ENCODE measurements at places on chromosomes 7 and 10.

DNA sequence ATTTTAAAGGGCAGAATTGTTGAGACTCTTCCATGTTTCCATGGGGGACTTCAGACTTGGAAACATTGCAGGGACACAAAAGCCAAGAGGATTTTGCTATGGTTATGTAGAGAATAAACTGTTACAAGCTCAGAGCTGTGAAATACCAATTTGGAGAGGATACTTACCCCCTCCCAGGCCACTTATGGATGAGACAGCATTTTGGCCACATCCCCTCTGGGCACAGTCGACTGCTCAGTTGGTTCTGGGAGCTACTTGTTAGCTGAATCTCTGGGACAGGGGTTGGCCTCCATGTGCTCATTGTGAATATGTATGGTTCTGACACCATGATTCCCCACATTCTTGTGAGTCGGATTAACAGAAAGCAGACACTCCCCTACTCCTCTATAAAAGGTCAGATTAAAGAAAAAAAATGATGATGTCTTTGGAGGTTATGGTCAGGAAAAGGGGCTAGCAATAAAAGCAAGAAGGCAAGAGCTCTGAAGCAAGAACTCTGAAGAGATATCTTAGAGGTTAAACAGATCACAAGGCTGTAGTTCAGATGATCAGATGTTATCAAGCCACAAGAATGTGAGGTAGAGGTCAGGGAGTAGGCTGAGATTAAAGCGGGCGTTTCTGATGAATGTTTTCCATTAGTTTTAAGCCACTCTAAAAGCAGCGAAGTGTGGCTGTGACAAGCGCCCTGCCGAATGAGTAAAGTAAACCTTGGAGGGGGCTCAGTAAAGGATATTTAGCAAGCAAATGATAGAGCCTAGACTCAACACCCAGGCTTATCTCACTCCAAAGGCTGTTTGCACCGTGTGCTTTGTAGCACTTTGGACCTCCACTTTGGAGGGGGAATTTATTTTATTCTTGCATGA lies 17.2 kb downstream of the STAMBPL1 start:
- no peak for DNase-seq

DNA sequence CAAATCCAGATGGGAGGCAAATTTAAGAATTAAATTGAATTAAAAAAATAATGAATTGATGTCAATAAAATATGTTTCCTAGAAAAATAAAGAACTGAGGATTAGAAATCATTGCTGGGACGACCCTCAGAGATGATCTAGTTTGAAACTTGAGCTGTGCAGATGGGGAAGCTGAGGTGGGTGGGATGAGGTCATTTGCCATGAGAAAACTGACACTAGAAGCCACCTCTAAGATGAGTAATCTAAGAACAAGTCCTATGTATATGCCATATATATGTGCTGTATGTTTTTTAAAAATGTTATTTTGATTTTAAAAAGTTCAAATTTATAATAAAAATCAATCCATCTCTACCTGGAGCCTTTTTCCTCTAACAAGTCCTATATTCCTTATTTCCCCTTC lies 135.7 kb downstream of the RSU1 start:
- DNase-seq = no peak

DNA sequence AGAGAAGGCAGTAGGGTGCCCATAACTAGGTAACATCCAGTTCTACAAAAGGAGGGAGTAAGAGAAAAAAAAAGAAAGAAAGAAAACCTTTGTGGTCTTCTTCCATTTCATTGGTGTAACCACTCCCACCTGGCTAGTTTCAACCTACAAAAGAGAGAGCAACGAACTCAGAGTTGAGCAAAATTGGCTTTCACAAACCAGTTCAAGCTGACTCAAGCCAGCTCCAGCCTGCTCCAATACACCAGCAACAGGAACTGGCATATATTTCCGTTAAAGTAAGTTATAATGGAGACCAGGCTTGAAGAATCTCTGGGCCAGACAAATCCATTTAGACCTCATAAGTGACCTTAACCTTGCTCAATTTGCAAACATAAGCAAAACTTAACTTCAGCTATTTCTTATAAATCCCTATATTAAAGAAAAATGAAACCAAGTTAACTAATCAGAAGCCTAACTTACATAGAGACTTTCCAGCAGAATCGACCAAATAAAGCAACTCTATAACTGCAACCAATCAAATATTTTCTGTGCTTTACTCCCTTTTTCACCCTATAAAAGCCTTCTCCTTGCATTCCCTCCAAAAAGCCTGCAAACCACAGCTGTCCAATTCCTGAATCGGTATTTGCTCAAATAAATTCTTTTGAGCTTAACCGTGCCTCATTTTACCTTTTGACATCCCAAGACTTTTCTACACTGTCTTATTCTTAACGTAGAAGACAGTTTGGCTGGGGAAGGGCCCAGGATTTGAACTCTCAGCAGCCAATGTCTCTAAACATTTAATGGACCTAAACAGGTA lies 10.1 kb downstream of the ANKRD22 start:
- DNase-seq = no peak

DNA sequence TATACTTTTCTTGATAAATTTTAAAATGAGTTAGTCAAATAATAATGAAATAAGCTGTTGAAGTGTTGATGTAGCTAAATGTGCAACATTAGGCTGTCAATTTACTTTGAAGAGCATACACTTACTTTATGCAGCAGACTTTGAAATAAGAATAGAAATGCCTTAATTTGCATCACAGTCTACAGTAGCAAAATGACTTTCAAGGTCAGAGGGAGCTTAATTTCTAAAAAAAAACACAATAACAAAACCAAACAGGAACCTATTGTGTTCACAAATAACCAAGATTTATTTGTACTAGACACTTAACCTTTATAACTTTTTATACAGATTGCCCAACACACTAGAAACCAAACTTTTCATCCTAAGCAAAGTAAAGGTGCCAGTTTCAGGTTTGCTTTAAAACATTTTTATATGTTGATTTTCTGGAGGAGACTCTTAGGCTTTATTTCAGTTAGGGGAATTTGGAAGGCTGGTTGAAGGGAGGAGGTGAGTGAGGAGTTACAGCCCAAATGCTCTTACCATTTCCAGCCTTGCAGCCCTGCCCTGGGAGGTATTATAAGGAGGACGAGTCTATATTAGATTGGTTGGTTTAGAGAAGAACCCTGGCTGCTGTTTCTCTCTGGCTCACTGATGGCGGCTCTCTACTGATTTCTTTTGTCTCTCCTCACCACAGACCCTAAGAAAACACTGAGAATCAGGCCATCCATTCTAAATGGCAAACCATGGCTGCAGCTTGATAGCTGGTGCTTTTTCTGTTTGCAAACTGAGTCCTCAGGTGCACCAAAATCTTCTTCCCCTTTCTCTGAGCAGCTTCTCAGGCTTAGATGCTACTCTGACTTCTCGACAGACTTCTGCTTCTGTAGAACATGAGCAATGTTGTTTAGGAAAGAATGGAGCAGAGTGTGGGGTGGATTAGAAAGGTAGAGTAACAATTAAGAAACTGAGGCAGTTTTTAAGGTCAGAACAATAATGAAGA lies 55.2 kb upstream of the RPA3 start:
- no peak for DNase-seq

- DNase-seq = peak; percentile 66
Measured at GRCh38 chr10:103757531-103758293, 97.7 kb downstream of the SH3PXD2A start.

DNA sequence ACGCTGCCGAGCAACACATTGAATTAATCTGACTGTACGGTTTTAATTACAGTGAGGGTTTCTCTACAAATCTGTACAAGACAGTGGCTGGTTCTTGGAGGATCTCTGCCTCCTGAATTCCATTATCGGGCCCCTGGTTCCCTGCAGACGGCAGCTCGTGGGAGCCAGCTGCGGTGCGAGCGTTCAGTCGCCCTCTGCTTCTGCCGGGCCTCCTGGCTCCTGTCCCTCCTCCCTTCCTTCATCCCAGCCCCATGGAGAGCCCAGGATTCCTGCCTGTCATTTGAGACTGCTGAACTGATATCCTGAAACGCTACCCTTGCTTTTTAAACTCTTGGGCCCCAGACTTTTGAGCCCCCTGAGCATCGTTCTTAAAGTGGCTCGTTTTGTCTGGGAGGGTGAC lies 6.6 kb upstream of the DLX6 start:
- no peak for DNase-seq

- peak; percentile 62 for DNase-seq
Measured at GRCh38 chr7:45689011-45689796, 115.0 kb downstream of the ADCY1 start.

- DNase-seq = no peak
Measured at GRCh38 chr7:101294039-101294831, 27.4 kb downstream of the IFT22 start.

- DNase-seq = no peak
Measured at GRCh38 chr7:47497367-47498096, 84.4 kb downstream of the TNS3 start.

DNA sequence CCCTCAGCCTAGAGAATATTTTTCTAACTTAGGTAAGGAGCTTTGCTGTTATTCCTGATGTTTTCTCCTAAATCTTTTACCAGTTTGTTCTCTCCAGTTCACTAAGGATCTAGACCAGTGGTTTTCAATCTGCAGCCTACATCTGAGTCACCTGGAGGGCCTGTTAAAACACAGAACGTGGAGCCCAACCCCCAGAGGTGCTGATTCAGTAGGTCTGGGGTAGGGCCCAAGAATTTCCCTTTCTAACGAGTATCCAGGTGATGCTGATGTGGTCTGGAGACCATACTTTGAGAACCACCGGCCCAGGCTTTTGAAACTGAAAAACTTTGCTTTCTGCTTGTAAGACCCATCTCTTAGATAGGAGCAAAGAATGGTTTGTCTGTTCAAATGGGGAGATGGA lies 51.2 kb upstream of the KMT2E start:
- DNase-seq = no peak

DNA sequence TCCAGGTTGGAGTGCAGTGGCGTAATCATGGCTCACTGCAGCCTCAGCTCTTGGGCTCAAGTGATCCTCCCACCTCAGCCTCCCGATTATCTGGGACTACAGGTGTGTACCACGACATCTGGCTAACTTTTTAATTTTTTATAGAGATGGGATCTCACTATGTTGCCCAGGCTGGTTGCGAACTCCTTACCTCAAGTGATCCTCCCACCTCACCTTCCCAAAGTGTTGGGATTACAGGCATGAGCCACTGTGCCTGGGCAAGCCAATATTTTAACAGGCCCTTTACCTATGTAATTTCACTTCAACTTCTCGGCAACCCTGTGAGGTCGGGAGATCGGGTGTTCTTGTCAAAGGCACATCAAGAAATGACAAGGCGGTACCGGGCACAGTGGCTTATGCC lies 146.3 kb downstream of the CUX1 start:
- DNase-seq = no peak

GRCh38 chr10:133196221-133196915 lies 33.6 kb upstream of the UTF1 start:
- DNase-seq = no peak

DNA sequence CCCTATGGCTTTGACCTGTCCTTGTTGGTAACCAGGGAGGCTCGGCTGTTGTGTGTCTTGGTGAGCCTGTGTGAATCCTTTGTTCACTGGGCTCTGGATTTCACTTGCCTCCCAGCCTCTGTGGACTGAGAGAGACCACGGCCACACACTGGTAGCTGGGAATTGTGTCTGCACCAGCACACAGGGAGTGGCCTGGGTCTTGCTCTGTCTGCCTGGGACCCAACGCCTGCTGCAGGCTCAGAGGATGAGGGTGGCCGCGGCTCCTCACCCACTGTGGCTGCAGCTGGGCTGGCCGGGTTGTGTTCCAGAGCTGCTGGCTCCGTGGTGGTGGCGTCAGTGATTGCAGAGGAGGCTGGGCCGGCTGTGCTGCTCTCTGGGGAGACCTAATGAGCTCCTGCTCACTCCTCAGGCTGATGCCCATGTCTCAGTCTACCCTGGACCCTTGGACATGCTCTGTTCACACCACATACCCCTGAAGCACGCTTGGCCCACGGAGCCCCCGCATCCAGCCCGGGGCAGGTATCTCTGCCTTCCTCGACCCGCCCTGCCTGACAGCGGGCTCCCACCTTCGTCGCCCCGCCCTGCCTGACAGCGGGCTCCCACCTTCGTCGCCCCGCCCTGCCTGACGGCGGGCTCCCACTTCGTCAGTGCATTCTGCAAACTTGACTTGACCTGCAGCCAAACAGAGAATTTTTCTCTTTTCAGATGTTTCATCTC lies 328.5 kb downstream of the ADARB2 start:
- DNase-seq = no peak
